ENCODE measurements at places on chromosomes 1 and 21.

DNA sequence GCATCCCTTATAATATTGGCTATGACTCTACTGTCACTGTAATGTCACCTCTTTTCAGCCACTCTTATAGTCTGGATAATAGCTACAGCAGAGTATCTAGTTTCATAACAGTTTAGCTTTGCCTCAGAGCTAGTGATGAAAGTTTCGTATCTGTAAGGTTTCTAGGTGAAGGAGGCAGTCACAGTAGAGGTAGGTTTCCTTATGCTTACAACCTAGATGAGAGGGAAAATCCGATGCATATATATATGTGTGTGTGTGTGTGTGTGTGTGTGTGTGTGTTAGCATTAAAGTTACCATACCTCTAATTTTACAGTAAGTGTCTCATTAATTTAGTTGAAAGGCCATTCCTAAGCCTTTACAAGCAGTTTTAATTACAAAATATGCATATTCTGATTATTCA is 2.2 kb upstream of the TOR1AIP2 start:
- no peak for DNase-seq

DNA sequence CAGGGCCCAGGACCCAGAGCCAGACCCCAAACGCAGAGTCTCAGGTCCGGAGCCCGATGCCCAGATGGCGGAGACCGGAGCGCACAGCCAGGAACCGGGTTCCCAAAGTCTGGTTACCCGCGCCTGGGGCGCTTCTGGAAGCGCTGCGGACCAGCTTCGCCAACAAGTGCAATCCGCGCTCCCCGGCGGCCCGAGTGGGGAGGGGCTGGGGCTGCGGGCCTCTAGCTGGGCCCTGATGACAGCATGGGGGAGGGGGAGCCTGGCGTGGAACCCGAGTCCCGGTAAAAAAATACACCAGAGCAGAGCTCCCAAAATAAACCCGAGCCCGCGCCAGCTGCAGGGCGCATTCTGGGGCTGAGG is 494 bp downstream of the NT5C1A start:
- peak; percentile 65 for DNase-seq

GRCh38 chr1:246320286-246320685 is 186.8 kb downstream of the SMYD3 start:
- DNase-seq, result no peak

- DNase-seq, result no peak
Observed at GRCh38 chr1:218643926-218644325, 298.8 kb downstream of the TGFB2 start.

- peak; percentile 72 for DNase-seq
Observed at GRCh38 chr1:30089024-30089430, 634.4 kb downstream of the MATN1 start.

DNA sequence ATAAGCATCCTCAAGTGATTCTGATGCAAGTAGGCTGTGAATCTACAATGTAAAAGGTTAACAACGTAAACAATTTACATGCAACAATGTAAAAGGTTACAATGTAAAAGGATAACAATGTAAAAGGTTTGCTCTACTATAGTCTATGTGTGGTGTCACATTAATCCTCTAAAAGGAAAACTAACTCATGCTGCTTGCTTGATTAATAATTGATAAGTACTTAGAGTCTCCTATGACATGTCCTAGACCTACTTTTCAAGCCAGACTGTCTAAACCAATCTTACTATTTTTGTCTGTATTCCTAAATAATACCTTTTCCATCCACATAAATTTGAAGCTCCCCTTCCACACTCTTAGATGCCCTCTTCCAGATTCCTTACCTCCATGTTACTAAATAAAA is 606.8 kb downstream of the LTN1 start:
- no peak for DNase-seq

- DNase-seq, result no peak
Observed at GRCh38 chr1:173900427-173900826, 16.7 kb downstream of the SERPINC1 start.

DNA sequence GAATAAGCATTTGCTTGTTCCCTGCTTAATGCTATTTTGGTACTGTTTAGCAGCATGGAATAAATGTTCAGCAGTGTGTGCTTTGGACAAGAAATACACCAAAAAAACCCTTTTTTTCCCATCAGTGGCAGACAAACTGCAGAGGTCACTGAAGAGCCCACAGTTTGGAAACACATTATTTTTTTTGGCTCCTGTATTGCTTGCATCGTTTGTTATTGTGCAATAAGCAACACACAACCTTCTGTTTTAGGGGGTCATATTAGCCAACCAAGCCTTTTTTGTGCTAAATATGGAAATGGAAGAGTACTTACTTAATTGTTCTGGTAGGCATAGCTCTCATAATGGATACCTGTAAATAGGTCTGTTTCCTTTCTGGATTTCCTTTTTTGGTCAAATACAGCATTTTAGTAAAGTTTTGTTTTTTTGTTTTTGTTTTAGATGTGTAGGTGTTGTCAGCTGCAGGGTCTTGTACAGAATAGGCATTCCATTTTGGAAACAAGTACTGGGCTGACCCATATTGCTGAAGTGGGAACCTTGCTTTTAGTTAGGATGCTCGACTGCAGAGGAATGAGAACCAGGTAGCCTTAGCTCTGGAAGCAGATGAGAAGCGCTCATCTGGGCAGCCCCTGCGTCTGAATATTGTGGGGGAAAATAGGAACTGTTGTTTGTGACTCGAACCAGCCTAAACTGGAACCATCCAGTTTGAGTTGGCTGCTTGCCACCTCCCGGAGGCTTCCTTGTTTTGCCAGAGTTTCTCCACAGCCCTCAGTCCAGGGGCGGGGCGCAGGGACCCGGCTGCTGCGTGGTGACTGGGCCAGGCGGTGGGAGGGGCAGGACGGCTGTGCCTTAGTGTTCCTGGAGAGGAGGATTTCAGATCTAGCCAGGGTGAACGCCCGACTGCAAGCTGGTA is 38.4 kb downstream of the SPEN start:
- peak; percentile 92 for DNase-seq

DNA sequence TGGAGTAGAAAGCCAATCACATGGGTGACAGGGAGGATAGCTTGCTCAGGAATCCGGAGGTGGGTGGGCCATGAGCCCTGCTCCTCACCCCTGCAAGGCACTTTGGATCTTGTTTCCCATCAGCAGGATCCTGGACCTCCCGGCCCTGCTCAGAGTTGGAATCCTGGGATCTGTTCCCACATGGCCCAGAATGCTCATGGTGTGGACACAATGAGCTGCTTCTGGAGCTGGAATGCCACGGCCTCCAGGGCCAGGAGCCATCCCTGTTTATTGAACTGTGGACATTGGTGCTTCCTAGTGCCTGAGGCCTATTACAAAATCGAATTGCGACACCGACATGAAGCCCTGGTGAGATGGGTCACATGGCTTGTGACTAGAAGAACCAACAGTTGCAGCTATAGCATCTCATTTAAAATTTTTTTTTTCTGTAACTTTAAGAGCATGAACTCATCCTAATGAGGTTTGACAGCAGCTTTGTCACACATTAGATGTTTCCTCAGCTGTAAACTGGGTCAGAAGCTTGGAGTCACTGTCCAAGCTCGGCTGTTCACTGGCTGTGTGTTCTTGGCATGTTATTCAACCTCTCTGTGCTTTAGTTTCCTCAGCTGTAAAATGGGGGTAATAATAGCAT is 40.4 kb upstream of the GOLT1A start:
- no peak for DNase-seq

GRCh38 chr1:32984455-32985171 is 20.0 kb upstream of the RNF19B start:
- DNase-seq, result no peak

DNA sequence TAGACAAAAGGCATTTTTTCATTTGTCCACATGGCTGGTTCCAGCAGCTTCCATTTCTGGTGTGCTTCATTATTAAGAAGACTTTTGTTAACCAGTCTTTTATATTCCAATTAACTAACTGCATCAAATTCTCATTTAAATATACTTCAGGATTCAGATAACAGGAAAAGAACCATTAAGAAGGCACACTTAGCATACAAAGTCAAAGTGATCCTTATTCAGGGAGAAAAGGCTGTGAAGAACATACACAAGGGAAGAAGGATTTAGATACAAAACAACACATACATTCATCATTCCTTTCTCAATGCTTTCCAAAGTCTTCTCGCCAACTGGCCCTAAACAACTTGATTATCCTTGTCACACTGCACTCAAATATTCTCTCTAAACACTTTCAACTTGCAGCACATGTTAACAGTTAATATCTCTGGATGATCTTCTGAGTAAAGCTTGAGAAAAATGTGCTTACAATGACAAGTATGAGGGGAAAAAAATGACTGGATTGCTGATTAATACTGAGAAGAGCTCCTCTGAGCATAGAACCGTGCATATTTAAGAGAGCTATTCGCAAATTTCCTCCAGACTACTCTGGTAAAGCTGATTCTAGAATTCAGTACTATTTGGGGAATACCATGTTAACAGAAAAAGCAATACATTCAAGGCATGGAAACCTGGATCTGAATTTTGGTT is 225.2 kb upstream of the TNR start:
- no peak for DNase-seq

- DNase-seq, result peak; percentile 25
Observed at GRCh38 chr1:171817511-171818265, 23.6 kb upstream of the DNM3 start.

DNA sequence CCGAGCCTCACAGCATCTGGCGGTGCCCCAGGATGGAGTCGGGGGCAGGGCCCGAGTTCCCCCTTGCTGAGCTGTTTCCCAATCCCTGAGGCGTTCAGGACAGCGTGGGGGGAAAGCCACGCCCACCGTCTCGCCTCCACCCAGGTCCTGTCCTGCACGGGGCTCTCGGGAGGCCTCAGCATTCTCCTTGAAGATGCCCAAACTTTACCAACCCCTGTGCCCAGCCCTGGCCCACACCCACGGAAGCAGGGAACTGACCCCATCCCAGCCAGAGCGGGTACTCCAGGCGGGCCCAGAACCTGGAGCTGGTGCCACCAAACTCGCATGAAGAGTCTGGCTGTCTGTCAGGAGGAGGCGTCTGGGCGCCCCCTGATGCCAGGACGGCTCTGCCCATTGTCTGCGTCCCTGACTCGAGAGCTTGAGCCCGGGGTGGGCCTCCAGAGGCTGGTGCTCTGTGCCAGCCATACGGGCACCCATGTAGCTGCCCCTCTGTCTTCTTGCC is 35.3 kb upstream of the POFUT2 start:
- DNase-seq, result peak; percentile 11

GRCh38 chr1:41455479-41456332 is 28.8 kb downstream of the EDN2 start:
- DNase-seq, result peak; percentile 64

DNA sequence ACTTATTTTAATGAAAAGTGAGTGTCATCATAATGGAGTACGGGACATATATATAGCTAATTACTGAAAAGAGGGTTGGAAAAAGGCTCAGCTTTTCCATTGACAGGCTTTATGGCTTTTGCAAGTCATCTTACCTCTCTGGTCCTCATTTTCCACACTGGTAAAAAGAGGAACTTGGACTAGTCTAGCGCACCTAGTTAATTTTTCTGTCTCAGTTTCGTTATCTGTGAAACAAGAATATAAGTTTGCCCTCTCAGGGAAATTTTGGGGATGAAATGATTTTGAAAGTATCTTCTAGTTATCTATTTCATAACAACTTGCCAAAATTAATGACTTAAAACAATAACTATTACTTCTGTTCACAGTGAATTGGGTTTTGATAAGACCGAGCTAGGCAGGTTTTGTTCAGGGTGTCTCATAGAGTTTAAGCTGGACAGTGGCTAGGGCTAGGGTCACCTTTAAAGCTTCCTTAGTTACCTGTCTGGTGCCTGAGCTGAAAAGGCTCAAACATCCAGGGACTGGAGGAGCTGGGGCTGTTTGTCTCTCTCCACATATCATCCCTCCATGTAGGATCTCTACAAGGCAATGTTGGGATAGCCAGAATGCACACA is 91.7 kb downstream of the TYW3 start:
- no peak for DNase-seq

GRCh38 chr1:173489929-173490328 is 12.8 kb downstream of the PRDX6 start:
- no peak for DNase-seq
